ENCODE measurements at places on chromosomes 12 and 14.

- no peak for DNase-seq
These were observed 283.0 kb upstream of the PRKD1 start for GRCh38 chr14:30210630-30211029.

GRCh38 chr14:55052269-55052930 lies 953 bp downstream of the MAPK1IP1L start:
- no peak for DNase-seq

GRCh38 chr12:32906399-32907165 lies 10.0 kb upstream of the PKP2 start:
- no peak for DNase-seq

DNA sequence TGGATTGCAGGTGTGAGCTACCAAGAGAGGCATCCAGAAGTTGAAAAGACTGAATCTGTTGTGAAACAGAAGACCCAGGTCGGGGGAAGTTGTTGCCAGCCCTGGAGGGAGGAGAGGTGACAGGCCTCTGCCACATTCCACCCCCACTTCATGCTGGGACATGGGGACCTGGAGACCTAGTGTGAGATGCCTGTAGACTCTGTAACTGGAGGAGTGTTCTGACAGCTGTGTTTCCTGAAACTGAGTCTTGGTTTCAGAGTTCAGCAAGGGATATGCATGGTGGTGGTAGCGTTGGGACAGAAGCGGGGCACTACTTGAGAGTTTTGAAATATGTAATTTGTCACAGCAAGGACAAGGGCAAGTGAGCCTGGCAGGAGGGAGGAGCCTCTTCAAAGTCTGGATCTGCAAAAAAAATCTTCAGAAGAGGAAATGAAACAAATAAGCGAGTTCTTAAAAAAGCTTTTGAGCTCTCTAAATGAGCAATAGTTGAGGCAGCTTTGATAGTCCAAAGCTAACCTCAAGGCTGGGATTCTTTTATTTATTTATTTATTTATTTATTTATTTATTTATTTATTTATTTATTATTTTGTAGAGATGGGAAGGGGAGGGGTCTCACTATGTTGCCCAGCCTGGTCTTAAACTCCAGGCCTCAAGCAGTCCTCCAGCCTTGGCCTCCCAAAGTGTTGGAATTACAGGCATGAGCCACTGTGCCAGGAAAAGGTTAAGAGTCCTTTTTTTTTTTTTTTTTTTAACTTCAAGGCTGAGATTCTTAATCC lies 58.9 kb upstream of the EEA1 start:
- DNase-seq: no peak

DNA sequence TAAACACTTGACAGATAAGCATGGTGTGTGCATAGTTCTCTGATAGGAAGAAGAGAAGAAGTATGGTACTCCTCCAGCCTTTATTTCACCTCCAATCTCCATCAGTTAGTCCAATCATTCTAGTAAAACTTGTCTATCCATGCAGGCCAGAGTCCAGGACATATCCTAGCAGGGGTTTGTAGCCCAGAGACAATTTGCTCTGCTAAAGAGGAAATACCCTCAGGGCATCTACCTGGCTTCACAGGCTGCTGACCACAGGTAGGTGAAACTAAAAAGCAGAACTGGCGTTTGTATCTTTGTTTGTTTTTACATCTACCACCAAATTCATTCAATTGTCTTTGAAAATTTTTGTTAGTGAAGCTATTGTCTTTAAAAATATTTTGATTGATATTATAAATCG lies 717.6 kb downstream of the FSCB start:
- no peak for DNase-seq

DNA sequence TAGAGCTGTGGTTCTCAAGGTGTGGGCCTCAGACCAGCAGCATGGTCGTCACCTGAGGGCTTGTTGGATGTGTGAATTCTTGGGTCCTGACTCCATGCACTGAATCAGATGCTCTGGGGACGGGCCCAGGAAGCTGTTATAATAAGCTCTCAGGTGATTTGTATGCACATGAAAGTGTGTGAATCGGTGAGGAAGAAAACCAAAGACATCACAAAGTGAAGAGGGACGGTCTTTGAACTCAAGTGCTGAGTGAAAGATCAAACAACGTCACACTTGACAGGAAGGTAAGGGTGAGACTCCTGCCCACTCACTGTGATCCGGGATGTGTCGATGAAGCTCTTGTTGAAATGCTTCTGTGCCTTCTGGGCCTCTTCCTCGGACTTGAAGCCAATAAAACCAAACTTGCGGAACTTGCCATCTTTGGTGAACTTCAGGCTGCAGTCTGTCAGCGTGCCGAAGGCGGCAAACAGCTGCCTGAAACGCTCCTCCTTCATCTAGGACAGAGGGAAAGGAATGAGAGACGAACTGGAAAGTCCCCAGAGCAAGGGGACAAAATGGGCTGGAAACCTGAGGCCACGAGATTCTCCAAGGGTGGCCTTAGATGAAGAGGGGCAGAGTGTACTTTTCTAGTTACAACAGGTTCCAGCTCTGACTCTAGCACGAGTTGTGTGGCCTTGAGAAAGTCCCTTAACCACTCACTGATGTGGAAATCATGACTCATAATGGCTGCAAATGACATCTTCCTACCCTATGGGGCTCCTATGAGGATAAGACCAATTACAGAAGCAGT lies 4.0 kb downstream of the RBM19 start:
- peak; percentile 75 for DNase-seq

DNA sequence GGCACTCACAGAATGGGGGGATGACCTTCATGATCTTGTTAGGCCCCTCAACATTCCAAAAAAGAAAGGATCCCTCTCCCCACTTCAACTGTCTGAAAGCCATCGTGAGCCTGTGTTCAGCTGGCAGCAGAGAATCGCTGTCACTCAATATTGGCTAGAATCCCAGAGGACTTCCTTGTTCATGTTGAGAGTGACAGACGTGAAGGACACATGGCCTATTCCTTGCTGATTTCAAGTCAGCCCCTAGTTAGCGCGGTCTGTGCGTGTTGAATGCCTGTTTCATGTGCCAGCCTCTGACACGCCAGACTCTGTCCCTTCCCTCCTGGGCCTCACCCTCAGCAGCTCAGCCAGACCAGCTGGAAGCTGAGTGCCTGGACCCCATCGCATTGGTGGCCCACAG lies 43.1 kb downstream of the DNAH10 start:
- DNase-seq: no peak

DNA sequence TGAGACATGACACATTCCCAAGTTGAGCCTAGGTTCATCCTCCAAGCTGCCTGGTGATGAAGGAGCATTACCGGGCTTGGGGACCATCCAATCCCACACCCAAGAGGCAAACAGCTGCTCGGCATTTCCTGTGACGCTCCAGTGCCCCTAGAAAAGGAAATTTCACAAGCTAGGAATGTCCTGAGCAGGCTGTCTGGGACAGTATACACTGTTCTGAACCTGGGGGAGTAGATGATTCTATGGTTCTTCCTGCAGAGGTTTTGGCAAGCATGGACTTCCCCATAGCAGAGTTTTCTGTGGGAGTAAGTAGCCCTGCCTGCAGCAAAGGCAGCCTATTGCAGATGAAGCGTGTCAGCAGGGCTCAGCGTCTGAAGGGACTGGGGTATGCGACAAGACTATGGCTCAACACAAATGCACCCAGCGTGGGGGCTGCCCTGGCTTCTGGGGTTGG lies 47.4 kb upstream of the SRSF5 start:
- DNase-seq: peak; percentile 69

DNA sequence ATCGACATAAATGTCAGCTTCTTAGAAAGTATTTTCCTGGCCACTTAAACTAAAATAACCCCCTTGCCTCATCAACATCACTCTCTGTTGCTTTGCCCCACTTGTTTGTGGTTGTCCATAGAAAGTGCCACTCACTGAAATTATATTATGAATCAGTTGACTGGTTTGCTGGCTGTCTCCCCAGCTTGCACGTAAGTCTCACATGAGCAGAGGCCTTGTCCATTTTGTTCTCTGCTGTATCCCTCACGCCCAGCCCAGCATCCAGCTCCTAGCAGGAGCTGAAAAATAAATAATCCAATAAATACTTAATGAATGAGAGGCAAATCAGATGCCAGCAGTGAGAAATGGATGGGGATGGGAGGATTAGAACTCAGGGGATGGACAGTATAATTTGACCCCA lies 159.3 kb downstream of the KSR2 start:
- no peak for DNase-seq

DNA sequence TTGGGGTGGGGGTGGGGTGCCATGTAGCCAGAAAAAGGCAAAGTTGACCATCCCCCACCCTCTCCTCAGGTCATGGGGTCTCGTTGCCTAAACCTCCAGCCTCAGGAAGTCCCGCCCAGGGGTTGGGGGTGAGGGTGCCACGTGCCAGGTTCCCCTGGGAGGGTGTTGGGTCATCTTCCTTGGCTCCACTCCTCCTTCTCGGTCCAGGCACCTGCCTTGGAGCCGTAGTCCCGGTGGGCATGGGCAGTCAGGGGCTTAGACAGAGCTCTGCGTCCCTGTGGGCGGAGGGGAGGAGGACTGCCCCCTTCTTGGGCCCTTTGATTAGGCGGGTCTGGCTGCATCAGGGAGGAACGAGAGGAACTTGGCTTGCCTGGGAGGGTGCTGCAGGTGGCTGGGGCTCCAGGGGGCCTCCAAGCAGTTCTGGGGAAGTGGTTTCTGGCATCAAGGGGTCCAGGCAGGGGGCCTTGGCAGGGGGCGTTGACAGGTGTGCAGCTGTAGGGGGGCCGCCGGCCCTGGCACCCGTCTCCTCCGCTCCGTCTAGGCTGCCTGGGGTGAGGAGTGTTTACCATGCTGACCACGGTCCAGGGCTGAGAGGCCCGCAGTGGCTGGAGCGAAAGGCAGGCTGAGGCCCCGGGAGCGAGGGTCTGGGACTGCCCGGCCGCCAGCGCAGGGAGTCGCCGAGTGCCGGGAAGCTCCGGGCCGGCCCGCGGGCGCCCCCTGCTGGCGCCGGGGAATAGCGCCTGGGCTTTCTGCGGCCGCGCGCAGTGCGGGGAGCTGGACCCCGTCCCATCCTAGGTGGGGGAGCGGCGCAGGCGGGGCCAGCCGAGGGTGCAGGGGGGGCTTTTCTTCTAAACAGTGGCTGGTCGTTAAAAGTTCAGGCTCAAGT lies 7.9 kb downstream of the SETD1B start:
- peak; percentile 83 for DNase-seq

DNA sequence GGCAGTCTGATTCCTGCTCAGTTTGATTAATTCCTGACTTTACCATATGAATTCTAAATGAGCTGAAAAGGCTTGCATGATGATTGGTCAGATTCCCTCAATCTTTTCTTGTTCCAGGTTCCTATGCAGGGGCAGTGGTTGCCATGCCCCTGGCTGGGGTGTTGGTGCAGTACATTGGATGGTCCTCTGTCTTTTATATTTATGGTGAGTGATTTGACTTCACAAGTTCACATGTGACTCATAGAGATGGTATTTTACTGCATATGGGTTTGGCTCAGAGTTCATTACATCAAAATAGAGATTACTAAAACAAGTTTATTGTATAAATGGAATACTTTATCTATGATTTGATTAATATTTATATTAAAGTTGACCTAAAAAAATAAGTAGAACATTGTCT lies 44.8 kb downstream of the SLC17A8 start:
- DNase-seq: peak; percentile 10

- peak; percentile 66 for DNase-seq
These were observed 291.8 kb upstream of the G2E3 start for GRCh38 chr14:30267141-30267540.

- DNase-seq: no peak
These were observed 190.7 kb upstream of the PPFIA2 start for GRCh38 chr12:81949841-81950308.

- DNase-seq: no peak
These were observed 48.3 kb downstream of the TTC7B start for GRCh38 chr14:90767899-90768298.

DNA sequence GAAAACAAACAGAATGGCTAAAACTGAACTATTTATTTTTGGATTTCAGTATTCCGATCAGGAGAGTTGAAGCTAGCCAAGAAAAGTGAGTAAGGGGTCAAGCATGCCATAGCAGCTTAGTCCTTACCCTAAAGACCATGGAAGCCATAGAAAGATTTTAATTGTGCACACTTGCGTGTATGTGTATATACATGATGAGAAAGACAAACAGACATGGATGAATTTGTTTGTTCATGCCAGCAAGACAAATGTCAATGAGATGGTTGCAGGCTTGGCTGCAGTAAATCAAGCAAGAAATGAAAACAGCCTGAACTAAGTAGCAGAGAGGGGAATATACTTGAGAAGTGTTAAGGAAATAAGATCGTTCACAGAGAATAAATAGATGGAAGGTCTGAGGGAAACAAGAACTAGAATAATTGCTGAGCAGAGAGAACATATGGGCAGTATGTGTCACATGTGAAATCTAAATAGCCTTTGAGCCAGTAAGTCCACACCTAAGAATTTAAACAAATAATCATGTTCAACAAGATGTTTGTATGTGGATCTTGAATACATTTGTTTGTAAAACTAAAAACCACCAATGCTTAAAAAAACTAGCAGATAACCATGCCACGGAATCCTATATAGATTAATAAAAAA lies 14.8 kb downstream of the SNW1 start:
- no peak for DNase-seq

DNA sequence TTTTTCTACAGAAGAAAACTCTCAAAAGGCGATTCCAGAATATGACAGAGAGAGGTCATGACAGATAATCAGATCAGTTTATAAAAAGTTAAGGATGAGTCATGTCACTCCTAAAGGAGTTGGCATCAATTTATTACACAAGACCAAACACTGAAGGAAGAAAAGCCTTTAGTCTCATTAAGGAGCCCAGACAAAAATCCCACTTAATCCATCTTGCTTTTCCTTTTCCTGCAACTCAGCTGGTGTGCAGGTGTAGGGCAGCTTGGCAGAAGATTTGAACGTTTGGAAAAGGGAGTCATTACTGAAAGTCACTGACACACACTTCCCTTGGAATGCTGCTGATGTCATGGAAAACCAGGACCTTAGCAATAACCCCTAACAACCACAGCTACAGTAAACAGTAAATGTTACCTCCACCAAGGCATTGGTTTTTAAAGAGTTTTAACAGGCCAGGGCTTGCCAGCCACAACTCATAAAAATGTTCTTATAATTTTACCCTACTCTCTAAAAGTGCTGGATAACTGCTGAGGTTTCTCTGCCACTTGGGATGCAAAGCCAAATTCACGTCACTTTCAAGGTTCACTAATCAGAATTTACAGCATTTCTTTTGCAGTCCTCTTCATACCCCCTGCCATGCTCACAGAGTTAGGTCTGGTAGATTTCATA lies 320.6 kb downstream of the RAD51B start:
- peak; percentile 95 for DNase-seq

- no peak for DNase-seq
These were observed 9.5 kb downstream of the MED13L start for GRCh38 chr12:116267948-116268347.

DNA sequence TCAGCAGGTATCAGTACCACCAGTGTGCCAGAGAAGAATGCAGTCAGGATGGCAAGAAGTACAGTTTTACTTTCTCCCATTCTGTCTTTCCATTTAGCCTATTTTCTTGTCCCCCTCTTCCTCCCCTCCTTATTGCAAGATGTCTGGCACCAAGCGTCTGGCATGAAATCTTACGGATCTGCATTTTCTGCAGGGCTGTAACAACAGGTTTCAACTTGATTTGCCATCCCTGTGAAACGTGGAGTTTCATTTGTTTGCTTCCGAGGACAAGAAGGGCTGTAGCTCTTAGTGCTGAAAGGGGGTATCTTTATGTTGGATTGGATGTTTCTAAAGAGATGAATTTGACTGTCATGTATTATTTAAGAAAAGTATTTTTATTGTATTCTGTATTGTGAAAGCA lies 1110.6 kb downstream of the BCL11B start:
- no peak for DNase-seq
